ENCODE measurements at places on chromosomes 12 and 14.

DNA sequence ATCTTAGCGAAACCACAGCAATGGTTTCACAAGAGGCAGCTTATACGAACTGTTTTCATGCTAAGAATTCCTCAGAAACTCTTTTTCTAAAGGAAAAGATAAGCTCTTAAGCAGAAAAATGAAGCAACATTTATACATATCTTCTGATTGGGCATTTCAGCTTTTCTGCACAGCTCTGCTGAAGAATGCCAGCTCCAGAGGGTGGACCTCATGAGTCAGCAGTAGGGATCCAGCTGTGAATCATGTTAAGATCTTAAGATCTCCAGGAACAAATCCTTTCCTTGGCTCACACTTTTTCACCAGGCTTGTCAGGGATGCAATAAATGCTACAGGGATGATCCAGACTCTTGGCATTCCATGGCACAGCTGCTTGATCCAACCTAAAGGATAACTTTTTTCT, 477.1 kb upstream of the CCDC196 start:
- DNase-seq = no peak

- DNase-seq = no peak
These were observed 65.9 kb downstream of the NOVA1 start for GRCh38 chr14:26531894-26532293.

GRCh38 chr14:104978746-104979691, 845 bp upstream of the AHNAK2 start:
- no peak for DNase-seq

DNA sequence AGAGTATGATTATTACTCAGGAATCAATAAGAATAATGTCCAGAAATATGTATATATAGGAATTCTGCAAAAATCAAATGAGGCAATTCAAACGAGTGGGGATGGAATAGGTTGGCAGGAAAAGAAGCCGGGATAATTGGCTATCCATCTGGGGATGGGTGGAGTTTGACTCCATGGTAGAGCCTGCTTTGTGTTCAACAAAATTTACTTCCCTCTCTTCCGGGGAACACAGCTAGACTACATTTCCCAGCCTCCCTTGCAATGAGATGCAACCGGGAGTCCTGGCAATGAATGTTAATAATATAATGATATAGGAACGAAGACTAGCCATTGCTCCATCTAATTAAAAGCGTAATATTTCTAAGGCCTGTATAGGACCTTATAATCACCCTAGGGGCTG, 146.6 kb downstream of the EFCAB11 start:
- DNase-seq = no peak

DNA sequence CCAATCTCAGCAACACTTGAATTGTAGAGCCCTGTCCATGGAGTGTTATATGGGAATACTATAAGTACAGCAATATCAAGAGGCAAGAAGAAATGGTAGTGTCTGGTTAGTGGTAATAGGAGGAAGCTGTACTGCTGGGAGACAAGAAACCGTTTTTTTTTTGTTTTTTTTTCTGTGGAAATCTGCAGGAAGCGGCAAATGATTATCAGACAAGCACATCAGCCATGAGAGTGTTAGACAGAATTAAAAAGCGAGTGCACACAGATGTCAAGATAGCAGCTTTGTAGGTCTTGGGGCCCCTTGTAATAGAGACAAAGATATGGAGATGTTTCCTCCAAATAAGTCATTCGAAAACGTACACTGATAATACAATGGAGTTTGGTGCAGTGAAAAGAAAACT, 6.7 kb downstream of the TESPA1 start:
- no peak for DNase-seq

GRCh38 chr12:124566997-124567672, at the start of gene NCOR2:
Gene NCOR2, minus strand, starts transcription at chr12:124567612. Its CDS starts 72,361 bp downstream, at chr12:124495251.
- DNase-seq = peak; percentile 9

GRCh38 chr12:129589503-129589902, 314.3 kb downstream of the TMEM132D start:
- no peak for DNase-seq

- DNase-seq = no peak
These were observed 683 bp downstream of the CIPC start for GRCh38 chr14:77098529-77099353.

DNA sequence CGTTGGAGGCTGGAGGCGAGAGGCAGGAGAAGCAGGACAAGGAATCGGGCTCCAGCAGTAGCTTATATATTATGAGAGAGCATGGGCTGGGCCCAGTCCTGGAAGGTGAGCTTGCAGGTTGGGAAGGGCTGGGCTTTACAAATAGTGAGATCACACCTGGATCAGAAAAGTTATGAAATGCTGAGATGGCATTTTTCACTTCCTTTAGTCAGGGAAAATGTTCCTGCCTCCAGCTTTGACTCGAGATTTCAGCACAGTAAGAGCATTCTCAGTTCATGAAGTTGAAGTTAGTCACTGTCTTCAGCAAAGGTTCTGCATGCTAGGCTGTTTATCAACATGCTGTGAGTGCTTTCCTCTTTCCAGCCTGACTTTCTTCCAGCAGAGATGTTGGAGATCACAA, at the start of gene KRT6C:
Gene KRT6C (minus strand): TSS at position 38 of the 400 bp plus-strand sequence. CDS start 68 bp downstream, outside the sequence.
- no peak for DNase-seq
